ENCODE measurements at places on chromosomes 7 and 10.

DNA sequence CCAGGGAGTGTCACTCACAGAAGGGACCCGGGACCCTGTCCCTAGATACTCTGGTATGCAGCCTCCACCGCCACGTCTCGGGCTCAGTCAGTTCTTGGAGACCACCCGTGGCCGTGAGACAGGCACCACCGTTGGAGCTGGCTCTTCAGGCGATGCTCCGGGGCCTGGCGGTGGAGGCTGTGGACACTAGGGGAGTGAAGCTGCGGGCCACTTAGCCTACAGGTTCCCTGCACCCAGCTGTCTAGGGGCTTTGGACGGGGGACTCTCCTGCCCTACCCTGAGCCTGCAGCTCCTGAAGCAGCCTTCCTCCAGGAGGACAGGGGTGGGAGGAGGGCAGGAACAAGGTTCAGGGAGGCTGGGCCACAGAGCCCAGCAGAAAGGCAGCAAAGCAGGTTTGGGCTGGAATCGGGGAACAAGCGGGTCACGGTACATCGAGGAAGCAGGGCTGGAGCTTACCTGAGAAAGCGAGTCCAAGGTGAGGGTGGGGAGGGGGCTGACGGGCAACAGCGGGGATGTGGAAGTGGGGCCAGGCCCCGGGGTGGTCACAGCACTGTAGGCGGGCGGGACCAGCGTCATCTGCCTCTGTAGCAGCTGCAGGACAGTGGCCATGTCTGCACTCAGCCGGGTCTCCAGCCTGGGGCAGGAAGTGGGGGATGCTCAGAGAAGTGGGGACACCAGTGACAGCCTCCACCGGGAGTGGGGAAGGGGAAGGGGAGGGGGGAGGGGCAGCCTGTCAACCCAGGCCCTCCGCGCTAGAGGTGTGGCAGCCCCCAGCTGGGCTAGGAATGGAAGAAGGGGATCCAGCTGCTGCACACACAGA lies 31.5 kb downstream of the KCNH2 start:
- DNase-seq = no peak

DNA sequence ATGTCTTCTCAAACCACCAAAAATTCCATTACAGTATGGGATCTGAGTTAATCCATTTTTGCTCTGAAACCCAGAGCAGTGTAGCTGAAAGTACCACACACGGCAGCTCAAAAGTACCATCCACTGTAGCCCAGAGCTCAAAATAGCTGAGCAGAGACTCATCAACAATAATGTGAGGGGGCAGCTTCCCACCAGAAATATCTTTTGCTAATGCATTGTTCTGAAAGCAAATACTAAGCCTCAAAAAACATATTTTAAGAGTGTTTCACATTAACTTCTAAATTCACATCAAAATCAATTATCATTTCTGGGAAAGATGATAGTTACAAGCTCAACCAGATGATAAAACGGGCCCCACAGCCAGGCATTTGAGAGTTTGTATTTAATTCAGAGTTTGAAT lies 73.7 kb downstream of the ABLIM1 start:
- no peak for DNase-seq

GRCh38 chr10:110765513-110766319 lies 106.0 kb upstream of the PDCD4 start:
- no peak for DNase-seq

GRCh38 chr7:43318188-43318770 lies 205.8 kb downstream of the HECW1 start:
- no peak for DNase-seq

DNA sequence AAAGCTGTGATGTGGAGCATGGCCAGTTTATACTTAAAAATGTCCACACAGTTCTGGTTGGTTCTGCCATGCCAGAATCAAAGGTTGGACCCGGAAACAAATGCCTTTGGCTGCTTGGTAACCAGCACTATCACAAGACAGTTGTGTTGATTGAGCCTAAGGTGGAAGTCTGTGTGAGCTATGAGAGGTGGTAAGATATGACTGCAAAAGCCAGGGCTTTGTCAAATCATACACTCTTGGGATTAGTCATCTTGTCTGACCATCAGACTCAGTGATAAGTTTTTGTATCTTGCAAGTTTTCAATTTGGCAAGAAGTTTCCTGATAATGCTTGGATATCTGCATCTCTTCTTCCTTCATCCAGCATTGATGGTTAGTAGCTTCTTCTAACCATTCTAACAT lies 35.5 kb downstream of the GPR141 start:
- no peak for DNase-seq

DNA sequence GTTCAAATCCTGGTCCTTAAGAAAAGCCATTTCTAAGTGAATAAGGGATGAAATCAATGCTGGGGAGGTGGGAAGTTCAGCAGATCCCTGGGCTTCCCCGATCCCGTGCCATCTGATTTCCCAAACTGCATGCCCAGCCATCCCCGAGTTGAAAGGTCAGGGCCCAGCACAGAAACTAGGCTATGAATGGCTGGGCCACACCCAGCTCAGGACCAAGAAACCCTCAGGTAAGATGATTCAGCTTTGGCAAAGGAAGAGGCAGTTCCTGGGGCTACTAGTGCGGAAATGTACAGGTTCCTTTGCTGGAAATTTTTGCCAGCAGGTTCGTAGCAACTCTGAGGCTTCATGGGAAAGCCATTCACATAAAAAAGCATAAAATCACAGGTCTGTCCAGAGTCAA lies 182.7 kb downstream of the FAM107B start:
- no peak for DNase-seq

DNA sequence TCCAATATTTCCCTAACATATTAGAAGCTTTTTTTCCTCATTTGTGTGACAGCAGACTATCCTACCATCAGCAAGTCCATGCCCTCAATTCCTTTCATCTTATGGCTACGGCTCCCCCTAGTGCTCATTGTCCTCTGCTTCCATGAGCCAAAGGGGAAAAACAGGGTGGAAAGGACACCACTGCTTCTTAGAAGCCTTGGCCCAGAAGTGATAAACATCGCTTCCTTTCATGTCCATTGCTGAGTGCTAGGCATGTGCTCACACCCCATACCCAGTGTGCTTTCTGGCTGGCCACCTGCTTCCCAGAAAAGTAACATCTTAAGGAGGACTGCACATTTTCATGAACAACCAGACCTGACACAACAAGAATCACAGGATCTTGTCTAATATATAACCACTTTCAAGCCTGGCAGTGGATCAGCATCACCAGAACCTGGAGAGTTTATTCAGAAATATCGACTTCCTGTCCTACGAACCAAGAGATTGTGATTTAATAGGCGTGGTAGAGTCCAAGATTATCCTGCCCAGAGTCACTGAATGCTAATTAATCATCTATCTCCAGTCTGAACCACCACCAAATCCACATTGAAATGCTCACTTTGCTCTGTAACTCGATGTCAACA lies 650.5 kb upstream of the SORCS1 start:
- DNase-seq = no peak

GRCh38 chr7:112509402-112509801 lies 28.6 kb downstream of the LSMEM1 start:
- DNase-seq = no peak

DNA sequence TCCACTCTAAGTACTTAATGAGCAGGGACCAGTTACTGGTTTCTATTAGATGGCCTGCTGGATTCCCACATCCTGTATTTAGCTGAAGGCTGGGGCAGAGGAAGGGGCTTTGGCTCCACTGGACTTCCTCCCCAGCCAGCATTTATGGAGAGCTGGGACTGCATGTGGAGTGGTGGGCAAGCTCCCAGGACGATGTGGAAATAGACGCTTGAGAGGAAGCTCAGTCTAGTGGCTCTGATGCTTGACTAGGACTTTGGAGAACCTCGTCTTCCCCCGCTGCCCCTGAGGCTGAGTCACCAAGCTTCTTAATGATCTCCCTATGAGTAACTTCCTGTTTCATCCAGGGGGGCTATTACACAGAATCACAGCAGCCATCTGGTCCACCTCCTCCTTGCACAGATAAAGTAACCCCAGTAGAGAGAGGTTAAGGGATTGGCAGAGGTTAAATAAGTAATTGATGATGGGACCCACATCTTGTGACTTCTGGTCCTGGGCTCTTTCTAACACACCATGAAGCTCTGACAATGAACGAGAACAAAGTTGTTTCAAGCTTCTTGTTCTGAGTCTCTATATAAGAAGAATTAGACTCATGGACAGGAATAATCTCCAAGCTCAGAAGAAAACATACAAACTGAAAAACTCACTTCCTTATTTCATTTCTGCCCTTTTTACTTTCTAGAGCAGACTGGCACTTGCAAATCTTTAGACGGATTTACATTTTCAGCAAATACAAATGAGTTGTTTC lies 126.2 kb downstream of the PRPF18 start:
- DNase-seq = peak; percentile 8

DNA sequence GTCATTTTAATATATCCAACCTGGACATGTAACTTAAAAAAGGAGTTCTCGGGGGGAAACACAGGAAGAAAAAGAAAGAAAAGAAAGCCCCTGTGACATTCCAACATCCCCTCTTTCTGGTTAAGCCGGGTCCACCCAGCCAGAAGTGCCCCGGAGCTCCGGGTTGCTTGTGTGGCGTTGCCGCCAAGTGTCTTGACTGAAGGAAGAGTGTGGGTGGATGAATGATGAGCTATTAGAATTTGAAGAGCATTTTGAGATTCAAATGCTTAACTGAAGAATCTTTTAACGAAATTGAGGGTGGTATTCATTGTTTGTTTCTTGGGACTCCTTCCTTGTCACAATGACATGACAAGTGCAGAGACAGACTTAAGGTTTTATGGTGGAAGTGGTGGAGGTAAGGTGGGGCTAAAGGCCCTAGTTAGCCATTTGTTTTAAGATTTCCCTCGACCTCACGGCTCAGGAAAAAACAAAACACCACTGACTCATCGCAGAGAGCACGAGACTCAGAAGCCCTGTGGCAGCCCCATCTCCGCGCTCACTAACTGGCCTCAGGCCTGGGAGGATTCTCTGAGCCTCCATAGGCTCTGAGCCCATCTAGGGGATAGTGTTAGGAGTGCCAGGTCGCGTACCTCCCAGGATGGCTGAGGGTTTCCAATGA lies 1.8 kb upstream of the GLI3 start:
- no peak for DNase-seq

GRCh38 chr7:28298870-28299518 lies 113.3 kb upstream of the CREB5 start:
- no peak for DNase-seq

DNA sequence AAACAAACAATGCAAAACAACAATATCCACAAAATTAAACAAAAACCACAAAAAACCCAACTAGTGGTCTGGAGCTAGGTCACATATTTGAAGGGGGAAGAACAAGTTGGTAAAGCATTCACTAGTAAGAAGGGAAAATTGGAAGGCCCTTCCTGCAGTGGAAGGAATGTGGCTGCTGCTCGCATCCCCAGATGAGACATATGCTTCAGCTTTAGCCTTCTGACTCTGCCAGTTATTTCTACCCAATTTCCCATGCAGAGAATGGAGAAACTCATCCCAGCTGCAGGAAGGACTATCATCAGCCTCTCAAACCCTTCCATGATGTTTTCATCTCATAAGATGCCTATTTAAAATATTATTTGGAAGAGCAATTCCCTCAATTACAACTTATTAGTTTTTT lies 176.6 kb downstream of the BMPER start:
- DNase-seq = no peak

DNA sequence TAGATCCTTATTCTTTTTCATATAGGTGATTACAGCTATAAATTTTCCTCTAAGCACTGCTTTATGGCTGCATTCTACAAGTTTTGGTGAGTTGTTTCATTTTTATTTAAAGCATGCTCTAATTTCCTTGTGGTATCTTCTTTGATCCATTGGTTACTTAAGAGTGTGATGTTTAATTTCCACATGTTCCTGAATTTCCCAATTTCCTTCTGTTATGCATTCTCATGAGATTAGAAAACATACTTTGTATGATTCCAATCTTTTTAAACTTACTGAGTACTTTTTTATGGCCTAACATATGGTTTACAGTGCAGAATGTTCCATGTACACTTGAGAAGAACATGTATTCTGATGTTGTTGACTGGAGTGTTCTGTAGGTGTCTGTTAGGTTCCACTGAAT lies 53.4 kb downstream of the MYL10 start:
- DNase-seq = no peak

GRCh38 chr7:2383543-2384274 lies 19.7 kb upstream of the CHST12 start:
- no peak for DNase-seq

DNA sequence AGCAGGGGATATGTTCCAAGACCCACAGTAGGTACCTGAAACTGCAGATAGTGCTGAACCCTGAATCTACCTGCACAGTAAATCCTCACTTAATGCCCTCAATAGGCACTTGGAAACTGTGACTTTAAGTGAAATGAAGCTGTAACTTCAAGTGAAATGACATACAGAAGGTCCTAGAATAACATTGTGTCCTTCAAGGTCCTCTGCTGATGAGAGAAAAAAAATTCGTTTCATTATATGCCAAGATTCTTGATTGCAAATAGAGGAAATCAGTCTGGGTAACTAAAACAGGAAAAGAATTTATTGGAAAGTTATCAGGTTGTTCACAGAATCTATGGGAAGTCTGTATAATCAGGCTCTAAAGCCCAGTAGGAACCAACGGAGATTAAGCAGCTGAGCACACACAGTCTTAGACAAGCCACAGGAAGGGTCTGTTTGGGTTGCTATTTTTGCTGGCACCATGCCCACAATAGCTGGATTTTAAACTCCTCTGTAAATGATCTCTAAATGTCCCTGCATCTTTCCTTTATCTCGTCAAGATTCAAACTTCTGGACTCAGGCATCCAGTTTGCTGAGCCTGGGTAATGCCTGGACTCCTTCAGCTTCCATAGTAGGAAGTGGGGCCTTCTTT lies 57.5 kb downstream of the EXOC4 start:
- DNase-seq = no peak

DNA sequence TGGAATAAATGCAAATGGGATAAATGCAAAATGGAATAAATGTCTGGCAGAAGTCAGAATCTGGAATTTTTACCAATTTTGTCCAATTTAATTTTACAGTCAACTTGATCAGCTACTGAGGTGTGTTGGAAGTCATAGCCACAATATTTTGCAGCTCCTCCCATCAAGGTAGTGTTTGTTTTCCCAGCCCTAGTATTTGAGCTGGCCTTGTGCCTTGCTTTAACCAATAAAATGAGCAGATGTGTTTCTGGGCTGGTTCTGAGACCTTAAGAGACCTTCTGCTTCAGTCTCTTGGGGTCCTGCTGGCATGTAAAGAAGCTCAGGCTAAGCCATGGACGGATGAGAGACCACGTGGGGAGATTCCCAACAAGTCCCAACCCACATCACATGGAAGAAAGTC lies 42.7 kb upstream of the RSBN1L start:
- no peak for DNase-seq

DNA sequence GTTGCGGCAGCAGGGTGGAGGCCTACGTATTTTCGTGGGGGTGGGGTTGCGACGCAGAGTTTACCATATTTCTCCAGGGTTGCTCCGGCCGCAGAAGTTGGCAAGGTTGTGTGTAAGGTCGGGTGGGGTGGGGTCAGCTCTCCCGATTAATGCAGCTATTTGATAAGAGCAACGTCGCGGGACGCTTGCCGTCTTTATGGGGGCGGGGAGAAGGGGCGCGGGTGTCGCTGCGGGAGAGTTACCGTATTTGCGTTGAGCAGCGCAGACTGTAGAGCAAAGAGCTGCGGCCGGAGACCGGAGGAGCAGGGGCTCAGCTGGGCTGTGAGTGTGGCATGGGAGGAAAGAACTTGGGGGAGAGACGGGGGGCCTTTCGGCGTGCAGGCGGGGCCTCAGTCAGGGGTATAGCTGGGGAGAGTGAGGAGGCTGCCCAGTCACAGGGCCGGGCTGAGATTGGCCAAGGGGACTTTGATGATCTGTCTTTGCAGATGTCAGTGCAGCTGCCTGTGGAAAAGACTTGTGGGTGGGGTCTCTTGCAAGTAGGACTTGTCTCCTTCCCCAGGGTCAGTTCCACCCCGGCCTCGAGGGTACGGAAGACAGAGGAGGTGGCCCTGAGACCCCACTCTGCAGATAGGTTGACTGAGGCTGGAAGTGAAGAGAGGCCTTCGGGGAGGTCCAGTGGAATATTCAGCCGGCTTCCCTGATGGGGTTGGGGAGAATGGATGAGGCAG lies 26.6 kb downstream of the ZNF775 start:
- DNase-seq = no peak

All from stimulated activated CD8-positive, alpha-beta memory T cell treated with anti-CD3 and anti-CD28 coated beads, Interleukin-7, amount 100 ng/mL, for 48 hours (primary cell).